Endothelial cell of coronary artery (primary cell): ENCODE measurements at places on chromosomes 5 and 9. TPM values are rescaled to one million over a fixed set of nuclear protein-coding genes. Genes with fewer than 3 reads are reported as not detected.

CTNND2 gene
- not detected in 2 replicates for total RNA-seq

HSD17B4 gene
- 167 and 271 TPM in 2 replicates for total RNA-seq

SVEP1 gene
- total RNA-seq: under 0.01 and 0.66 TPM in 2 replicates

SELENOP gene
- 0.09 and 0.47 TPM in 2 replicates for total RNA-seq

SH3GL2 gene
- total RNA-seq: 0.09 TPM in 1 of 2 replicates, not detected in the other

ADAMTS12 gene
- 0.09 and 16.9 TPM in 2 replicates for total RNA-seq
